ENCODE measurements at places on chromosomes 7 and 10.
A peak's percentile ranks its signal among the peaks of the same experiment; 100 is the strongest.

DNA sequence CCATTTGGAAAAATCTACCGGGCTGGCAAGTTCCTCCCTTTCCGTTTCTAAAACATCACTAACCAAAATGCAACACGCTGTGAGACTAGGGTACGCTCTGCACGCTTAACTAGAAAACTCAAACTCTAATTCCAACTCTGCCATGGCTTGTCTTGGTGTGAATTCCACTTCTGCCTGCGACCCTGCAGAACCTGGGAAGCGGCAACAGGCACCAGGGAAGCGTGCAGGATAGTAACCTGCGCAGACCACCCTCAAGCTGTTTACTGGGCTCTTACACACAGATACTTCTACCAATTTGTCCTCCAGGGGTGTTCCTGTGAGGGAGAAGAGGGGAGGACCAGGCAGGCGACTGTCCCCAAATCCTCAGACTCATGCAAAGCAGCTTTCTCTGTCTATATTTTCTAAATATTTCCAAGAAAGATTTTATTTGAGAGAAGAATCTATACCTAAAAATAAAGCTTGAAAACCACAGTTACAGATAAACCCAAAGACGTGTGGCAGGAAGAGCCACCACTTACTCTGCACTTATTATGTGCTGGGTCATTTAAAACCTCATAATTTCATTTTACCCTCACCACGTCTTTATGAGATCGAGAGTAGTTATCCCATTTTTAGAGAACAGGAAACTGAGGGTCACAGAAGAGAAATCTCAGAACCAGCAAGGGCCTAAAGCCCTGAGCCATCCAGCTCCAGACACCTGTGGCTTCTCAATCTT lies 52.9 kb downstream of the CPXM2 start:
- no peak for DNase-seq

GRCh38 chr7:26397332-26397731 lies 105.7 kb downstream of the SNX10 start:
- no peak for DNase-seq

DNA sequence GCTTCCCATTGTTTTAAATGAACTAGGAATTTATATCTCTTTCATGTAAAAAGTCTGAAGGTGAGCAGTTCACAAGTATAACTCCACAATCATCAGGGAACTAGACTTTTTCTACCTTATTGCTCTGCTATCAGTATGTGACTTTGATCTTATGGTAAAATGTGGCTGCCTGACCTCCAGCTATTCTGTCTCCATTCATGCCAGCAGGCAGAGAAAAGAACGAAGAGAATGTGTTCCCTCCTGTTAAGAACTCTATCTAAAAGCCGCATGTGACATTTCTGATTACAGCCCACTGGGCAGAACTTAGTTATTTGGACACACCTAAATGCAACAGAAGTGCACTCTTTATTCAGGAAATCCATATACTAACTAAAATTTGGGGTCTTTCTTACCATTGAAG lies 102.8 kb upstream of the MBL2 start:
- DNase-seq = no peak

GRCh38 chr7:24912424-24912823 lies 67.6 kb downstream of the OSBPL3 start:
- no peak for DNase-seq

GRCh38 chr7:85805249-85805648 lies 618.4 kb upstream of the SEMA3D start:
- DNase-seq = no peak

DNA sequence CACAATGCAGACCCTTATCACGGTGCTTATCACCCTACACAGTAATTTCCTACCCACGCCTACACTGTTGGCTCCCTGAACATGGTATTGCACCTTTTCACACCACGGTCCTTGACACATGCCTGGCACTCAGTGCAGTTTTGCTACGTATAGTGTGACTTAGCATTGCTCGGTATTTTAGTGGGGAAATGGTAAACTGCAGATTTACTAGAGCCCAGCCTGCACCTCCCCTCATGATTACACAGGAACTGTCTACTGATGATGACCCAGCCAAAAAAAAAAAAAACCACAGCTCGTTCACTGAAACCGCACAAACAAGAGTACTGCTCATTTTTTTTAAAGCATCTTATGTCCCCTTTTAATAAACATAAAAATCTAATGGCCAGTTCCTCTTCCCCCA lies 124.2 kb upstream of the ZNF746 start:
- DNase-seq = peak; percentile 53

GRCh38 chr10:74322141-74322540 lies 171.1 kb downstream of the ADK start:
- no peak for DNase-seq

GRCh38 chr7:73894733-73895551 lies 34.0 kb downstream of the TMEM270 start:
- no peak for DNase-seq

- DNase-seq = no peak
These were observed 161.6 kb downstream of the LRMDA start for GRCh38 chr10:75592791-75593643.

GRCh38 chr10:66239062-66239461 lies 686.8 kb upstream of the LRRTM3 start:
- no peak for DNase-seq

DNA sequence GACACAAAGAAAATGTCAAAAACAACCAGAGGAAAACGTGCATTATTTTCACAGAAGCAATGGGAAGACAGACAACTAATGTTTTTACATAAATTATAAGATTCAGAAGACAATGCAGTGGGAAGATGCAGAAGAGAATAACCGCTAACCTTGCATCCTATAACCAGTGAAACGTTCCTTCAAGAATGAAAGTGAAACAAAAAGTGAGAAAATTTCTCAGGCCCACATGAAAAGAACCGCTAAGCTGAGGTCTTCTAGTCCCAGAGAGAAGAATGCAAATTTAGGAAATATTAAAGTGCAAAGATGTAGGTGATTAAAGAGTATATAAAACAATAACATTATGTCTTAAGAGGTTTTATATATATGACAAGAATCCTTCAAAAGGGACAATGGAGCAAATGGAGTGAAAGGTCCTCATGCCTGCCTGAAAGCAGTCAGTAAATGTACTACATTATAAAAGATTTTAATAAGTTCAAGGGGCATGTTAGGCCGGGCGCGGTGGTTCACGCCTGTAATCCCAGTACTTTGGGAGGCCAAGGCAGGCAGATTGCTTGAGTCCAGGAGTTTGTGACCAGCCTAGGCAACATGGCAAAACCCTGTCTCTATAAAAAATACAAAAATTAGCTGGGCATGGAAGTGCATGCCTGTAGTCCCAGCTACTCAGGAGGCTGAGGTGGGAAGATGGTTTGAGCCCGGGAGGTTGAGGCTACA lies 43.1 kb upstream of the DDC start:
- DNase-seq = peak; percentile 27

DNA sequence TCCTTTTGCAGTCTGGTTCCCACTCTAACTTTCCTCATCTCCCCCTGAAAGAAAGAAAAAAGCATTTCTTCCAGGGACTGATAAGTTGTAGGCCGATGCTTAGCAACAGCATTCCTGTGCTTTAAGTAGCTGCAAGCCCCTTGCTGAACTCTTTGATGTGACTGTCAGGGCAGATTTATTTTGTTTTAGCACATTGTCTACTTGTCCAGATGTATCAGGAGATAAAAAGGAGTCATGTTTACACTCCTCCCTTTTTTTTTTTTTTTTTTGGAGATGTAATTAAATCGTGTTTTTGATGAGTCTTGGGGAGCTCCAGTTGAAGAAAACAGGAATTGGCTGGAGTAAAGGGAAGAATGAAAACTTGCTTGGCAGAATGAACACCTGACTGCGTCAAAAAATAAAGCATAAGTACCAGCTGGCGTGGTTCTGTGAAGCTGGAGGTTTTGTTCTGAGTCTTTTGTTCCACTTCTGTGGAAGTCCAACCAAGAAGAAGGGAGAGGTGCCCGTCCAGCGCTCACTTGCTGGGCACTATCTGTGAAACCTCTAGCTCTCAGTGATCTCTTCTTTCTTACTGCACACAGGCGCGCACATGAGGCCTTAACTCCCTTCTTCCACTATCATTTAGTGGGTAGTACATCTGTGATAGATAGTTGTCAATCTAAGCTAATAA lies 871.7 kb downstream of the LRMDA start:
- DNase-seq = no peak

- peak; percentile 2 for DNase-seq
These were observed 327.6 kb downstream of the TNS3 start for GRCh38 chr7:47254081-47254977.

DNA sequence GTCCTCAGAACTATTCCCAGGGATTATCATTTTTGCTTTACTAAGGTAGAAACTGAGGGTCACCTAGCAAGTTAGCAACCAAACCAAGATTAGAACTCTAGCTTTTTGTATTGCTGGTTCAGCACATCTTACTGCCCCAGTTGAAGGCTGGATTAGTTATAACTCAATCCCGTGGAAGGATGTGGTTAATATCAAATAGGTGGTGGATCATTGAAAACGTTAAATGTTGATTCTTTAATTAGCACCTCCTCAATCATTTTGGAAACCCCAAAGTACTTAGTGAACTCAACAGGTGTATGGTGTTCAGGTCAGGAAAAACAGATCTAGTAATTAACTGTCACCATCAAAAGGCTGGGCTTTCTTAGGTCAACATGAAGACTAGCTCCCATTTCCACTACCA lies 152.4 kb downstream of the ARID5B start:
- DNase-seq = no peak

DNA sequence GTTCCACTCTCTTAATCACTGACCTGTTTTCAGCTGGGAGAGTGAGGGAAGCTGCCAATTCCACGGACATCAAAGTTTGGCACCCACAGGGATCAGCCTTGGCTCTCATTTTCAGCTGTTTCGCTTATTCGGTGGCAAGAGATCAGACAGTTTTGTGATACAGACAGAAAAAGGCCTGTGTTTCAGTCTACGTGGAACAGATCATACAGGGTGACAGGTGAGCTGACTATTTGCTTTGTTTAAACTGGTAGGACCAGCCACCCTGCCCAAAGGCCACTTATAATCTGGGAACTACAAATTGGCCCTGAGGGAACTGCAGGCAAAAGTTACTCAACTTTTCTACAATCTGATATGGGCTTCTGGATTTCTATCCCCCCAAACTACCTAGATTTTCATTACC lies 128.6 kb downstream of the ZNF467 start:
- no peak for DNase-seq

- no peak for DNase-seq
These were observed 608 bp downstream of the AKR1B10 start for GRCh38 chr7:134527979-134528371.

GRCh38 chr10:3783682-3784432 lies 1.2 kb downstream of the KLF6 start:
- DNase-seq = no peak

DNA sequence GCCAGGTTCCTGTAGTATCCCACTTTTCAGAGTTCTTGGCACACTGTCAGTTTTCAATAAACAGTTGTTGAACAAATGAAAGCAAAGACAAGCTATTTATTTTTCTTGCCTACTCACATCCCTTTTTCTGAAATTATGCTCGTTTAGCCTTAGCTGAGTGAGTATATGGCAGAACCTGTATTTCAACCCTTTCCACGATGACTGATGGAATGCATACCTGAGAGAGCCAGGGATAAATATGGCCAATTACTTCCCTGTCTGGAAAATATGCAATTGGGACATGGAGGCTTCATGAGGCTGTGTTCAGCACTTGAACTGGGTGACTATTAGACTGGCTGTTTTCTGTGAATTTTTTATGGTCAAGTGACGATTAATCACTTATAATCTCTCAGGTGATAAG lies 144.5 kb upstream of the POT1 start:
- DNase-seq = no peak

DNA sequence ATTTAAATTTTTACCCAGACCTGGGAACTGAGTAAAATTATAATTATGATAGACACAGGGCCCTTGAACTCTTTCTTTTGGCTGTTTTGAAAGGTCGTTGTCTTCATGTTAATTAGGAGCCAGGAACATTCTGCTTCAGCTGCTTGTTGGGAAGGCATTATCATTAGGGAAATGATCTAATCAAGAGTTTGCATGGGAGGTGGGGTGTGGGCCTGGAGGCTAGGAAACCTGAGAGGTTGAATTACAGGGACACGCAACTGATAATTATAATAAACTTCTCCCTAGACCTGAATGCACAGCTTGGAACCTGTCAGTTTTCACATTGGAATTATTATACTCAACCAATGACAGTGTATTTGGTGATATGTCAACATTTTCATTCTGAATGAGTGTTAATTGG lies 237.7 kb downstream of the CACNB2 start:
- no peak for DNase-seq

DNA sequence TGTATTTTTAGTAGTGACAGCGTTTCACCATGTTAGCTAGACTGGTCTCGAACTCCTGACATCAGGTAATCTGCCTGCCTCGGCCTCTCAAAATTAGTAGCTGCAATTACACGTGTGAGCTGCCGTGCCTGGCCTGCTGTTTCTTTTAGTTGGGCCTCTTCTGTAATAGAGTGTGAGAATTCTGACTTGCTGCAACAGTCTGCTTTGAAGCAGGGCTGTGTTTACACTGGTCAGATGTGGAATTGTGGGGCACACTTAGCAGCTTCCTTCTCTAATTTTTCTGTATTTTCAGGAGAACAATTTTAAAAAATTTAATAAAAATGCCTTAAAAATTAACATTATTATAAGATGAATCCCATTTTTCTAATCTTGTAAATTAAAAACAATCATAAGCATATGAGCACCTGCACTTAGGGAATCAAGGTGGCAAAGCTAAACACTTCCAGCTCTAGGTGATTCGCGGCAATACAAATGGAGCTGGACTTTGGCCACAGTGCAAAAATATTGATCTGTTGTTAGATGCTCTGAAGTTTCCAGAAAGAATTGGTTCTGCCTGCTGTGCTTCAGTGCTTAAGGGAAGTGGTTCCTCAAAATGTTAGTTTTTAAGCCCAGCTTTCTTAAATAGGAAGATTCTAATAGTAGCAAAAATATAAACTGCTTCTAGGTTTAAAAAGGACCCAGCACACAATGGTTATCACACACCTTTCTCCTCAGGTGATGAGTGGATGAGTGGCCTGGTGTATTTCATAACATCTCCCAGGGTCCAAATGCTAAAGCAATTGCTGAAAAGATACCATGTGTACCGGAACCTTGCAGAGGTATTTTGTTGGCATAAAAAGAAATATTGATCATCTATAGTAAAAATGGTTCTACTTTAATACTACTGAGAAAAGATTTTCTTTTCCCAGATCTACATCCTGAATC lies 63.5 kb upstream of the ATRNL1 start:
- DNase-seq = no peak

DNA sequence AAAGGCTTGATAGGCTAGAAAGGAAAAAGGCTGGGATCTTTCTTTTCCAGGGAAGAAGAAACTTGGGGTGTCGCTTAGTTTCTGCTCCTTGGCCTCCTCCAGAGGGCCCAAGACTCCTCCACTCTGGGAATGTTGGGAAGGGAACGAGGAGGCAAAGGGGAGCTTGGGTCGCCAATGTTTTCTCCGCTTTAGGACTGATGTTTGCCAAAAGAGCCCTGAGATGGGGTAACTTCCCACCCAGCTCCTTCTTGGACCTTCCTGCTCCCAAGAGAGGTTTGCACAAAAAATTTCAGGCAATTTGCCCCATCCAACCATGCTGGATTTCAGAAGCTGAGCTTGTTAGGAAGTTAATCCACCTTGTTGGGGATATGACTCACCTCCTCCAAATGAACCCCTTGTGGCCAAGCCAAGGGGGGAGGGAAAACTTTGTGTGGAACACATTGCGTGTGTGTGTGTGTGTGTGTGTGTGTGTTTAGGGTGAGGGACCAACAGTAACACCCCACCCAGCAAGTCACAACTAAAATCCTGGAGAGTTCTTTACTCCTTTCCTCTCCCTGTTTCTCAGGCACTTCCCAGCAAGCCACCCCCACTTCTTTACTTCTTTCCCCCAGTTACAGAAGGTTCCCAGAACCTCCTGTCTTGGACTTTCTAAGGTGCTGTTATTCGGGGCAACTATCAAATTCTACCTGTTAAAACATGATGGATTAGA lies 8.7 kb upstream of the HOXA2 start:
- DNase-seq = no peak
